Activated CD8-positive, alpha-beta memory T cell treated with anti-CD3 and anti-CD28 coated beads for 1 hour (primary cell): ENCODE measurements at places on chromosomes 1 and 21.

GRCh38 chr1:31064111-31064717 is 1.3 kb downstream of the PUM1 start:
- DNase-seq: no peak

GRCh38 chr1:93474321-93474720 is 26.4 kb downstream of the FNBP1L start:
- no peak for DNase-seq

- DNase-seq: no peak
These were observed 18.5 kb downstream of the ABCB10 start for GRCh38 chr1:229539863-229540506.

- DNase-seq: no peak
These were observed 26.6 kb downstream of the URB1 start for GRCh38 chr21:32366191-32366590.

- no peak for DNase-seq
These were observed 75.7 kb downstream of the GALNT2 start for GRCh38 chr1:230142608-230143210.

GRCh38 chr1:19646377-19647319 is 2.5 kb downstream of the NBL1 start:
- no peak for DNase-seq

DNA sequence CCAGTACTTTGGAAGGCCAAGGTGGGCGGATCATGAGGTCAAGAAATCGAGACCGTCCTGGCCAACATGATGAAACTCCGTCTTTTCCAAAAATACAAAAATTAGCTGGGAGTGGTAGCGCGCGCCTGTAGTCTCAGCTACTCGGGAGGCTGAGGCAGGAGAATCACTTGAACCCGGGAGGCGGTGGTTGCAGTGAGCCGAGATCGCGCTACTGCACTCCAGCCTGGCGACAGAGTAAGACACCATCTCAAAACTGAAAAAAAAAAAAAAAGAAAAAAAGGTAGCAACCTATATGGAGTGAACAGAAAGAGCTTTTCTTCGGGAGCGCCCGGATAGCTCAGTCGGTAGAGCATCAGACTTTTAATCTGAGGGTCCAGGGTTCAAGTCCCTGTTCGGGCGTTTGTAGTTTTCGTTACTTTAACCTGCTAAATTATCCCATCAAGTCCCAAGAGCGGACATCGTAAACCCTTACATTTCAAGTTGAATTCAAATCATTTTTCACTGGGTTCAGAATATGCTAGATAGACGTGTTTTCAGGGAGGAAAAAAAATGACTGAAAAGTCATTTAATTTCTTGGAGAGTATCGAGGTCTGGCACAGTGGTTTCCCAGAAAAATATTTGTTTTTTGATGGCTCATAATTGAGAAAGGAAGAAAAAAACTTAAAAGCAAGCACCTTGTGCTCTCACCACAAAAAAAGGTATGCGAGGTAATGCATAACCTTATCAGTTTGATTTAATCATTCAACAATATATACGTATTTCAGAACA is 9.8 kb upstream of the MDM4 start:
- DNase-seq: peak; percentile 40

GRCh38 chr1:151416231-151416630 is 16.9 kb downstream of the PSMB4 start:
- DNase-seq: no peak

GRCh38 chr1:18178111-18178510 is 70.5 kb downstream of the IGSF21 start:
- DNase-seq: no peak

- DNase-seq: no peak
These were observed 70.8 kb downstream of the MRPS6 start for GRCh38 chr21:34144224-34144623.

DNA sequence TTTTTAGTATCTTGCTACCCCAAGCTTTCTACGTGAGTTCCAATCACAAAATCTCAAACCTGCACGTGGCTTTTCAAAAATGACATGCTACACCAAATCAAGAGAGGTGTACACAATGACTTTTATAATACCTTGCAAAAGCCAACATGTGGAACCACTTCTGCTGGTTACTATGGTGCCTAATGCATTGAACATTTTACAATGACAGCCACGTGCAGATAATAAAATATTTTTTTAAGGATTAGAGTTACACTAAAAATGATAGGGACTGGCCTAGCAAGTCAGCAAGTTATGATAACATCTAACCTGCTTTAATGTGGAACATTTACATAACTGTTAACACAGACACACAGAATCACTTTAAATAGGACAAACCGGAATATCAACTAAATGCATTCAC is 30.2 kb downstream of the EYA3 start:
- DNase-seq: no peak

DNA sequence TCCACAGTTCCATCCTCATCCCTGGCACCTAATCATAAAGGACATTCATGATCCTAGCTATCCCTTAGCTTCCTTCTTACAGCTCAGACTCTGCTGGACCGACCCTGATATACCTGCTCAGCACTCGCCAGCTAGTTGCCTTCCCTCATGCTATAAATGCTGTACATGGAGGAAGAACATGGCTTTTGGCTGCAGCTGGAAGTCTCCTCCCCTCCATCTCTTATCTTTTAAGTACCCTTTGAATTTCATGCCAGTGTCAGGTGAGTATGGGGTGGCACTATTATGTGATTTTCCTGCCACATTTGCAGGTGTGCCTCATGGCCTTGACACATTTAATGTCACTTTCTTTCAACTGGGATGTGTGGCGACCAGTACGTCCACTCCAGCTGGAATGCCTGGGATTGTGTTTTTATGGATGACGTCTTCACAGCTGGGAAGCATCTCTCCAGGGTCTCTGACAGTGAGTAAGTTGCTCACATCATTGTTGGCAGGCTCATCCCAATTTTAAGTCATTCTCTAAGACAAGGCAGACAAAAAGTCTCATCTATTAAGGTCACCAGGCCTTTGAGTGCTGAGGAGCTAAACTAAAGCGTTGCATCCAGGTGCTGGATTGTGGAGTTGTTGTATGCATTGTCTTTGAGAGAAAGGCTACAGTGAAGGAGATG is 43.4 kb downstream of the RUNX1 start:
- no peak for DNase-seq

DNA sequence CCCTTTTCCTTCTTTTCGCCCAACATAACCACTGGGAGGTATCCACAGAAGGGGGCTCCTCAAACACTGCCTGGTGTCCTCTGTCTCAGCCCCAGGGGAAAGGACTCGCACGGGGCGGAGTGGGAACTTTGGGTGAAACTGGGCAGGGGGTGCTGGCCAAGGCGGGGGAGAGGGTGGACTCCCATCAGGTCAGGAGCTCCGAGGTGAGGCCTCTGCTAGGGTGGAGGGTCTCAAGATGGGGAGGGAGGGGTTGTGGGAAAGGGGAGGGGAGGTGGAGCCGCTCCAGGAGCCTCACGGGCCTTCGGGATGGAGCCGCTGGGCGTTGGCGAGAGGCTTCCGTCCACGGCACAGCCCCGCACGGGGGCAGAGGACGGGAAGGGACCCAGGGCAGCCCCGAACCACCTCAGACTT is 43.2 kb upstream of the POFUT2 start:
- no peak for DNase-seq

DNA sequence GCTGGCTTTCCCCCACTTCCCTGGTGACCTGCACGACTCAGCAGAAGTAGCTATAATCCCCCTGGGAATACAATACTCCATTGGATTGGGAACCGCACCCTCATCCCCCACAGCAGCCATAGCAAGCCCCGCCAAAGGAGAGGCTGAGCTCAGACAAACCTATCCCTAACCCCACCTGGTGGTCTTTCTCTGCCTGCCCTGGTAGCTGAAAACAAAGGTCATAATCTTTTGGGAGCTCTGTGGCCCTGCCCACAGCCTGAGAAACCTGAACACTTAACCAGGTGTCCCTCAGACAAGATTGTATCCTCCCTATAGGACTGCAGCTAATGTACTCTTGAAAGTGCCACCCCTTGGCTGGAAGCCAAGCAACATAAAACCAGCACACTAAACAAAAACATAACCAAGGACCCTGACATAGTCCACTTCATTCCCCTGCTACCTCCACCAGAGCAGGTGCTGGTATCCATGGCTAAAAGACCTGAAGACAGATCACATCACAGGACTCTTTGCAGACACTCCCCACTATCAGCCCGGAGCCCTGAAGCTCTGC is 71.6 kb upstream of the RUNX1 start:
- no peak for DNase-seq

DNA sequence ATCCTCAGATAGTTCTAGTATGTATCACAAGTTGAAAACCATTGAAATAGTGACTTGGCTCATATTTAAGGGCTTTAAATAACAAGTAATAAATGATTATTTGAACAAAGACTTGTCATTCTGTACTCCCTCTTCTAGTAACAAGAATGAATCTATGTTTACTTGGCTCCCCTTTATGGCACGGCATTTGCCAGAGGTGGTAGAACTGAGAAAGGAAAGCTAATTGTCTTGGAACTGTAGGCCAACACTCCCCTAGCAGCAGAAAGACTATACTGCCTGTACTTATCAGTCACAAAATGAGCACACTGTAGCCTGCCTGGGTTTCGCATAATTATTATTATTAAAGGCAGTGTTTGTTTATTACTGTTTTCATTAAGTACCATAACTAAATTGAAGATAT is 29.6 kb upstream of the SMYD2 start:
- no peak for DNase-seq

GRCh38 chr1:245933431-245934045 is 573.5 kb downstream of the SMYD3 start:
- no peak for DNase-seq

- DNase-seq: no peak
These were observed 2.4 kb upstream of the THEM5 start for GRCh38 chr1:151855933-151856332.

DNA sequence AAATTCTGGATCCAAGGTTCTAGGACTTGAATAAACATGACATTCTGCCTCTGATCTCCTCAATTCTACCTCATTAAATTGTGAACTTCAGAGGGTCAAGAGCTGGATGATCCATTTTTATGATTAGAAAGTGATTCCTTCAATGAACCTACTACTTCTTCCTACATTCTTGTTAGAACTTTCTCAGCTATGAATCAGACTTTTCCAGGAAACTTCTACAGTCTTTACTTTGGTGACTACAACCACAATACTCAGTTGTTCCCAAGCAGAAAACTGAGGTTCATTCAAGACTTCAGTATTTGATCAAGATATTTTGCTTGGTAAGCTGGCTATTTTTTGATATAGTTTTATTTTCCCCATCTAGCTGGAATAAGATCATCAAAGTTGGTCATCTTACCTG is 51.4 kb downstream of the CDC7 start:
- DNase-seq: no peak

DNA sequence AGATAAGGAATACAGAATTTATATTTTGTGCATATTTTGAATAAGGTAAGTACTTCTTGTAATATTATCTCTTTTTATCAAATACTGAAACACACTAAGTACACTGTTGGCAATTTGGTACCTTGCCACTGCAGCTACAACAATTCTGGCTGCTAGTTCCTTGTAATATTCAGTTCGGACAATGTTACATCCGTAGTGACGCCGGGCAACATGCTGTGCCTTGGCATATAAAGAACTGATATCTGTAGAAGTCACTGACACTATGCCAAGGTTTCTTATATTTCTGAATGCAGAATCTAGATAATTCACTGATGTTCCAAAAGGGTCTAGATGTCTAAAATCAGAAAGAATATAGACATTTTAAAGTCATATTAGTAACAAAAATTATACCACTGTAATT is 17.5 kb downstream of the TRMT1L start:
- DNase-seq: no peak

GRCh38 chr1:178599745-178600144 is 86.8 kb downstream of the TEX35 start:
- no peak for DNase-seq

DNA sequence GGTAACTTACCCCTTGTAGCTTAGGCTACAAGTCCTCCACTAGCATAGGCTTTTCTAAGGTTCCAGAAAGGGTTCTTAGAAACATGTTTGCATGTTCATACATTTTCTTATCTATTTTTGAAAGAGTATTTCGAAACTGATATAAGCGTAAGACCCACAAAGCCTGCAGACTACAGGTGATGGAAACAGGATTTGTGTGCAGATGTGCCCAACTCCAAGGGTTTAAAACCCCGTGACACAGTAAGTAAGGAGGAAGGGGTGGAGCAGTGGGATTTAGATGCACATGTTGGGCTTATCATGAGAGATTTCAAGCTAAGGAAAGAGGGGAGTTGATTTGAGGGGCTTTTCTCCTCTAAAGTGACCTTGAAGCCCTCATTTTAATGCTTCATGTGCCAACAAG is 164.7 kb downstream of the LTN1 start:
- DNase-seq: no peak

DNA sequence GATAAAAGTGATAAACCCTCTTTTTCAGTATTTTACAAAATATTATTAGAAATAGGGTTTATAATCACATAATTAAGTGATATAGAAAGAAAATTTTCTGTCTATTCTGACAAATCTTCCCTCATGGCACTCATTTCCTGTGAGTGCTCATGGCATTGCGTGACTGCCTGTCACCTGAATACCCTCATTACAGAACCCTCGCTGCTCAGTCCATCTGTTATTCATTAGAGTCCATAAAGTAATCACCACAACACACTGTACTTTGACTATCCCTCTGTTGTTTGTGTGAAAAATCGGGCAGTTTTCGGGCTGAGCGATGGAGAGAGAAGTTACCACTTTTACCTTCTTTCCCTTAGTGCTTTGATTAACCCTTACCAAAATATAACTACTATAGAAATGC is 100.4 kb upstream of the BRINP3 start:
- no peak for DNase-seq

GRCh38 chr1:234234199-234234598 is 139.1 kb upstream of the COA6 start:
- DNase-seq: no peak

DNA sequence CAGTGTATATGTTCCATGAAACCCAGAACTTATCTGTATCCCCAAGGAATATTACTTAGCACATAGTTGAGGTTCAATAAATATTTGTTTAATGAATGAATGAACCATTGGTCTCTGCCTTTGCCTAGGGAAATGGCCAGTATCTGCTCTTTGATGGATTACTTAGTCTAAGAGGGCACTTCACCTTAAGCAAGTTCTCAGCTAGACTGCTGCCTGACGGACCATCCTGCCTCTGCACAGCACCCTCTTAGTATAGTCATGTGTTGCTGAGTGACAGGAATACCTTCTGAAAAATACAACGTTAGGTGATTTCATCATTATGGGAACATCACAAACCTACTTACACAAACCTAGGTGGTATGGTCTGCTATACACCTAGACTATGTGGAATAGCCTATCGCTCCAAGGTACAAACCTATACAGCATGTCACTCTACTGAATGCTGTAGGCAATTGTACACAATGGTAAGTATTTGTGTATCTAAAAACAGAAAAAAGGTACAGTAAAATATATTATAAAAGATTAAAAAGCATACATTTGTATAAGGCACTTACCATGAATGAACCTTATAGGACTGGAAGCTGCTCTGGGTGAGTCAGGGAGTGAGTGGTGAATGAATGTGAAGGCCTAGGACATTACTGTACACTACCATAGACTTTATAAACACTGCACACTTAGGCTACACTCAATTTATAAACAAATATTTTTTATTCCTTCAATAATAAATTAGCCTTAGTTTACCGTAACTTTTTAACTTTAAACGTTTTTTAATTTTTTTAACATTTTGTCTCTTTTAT is 83.7 kb upstream of the LRRC8D start:
- DNase-seq: no peak
